ENCODE measurements at places on chromosomes 7 and 10.

GRCh38 chr7:208130-208673 lies 15.8 kb downstream of the FAM20C start:
- no peak for DNase-seq

DNA sequence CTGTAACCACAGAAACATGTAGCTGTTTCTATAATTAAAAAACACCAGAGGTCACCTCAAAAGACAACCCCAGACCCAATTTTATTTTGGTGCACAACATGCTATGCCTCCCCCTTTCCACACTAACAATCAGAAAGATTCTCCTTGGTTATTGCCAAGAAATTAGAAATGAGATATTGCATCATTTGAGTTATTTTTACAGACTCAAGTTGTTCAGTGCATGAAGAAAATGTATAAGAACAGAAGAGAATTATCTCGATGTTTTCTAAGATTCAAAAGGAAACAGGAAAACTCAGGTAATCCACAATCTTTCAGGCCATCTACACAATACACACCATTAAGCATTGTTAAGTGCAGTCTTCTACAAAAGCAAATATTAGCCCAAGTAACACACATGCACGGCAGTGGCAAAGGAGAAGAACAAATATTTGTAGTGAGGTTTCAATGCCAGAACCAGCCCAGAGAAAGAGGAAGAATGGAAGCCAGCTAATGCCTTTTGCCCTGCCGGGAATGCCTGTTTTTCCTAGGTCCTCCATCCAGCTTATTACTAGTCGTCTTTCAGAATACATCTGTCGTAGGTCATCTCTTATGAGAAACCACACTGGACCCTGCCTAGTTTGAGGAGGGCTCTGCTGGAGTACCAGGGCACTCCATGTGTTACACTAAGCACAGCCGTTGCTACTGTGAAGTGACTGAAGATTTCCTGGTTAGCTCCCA lies 67.6 kb upstream of the C1GALT1 start:
- DNase-seq, result no peak

GRCh38 chr7:111026806-111027205 lies 64.1 kb upstream of the LRRN3 start:
- DNase-seq, result no peak

DNA sequence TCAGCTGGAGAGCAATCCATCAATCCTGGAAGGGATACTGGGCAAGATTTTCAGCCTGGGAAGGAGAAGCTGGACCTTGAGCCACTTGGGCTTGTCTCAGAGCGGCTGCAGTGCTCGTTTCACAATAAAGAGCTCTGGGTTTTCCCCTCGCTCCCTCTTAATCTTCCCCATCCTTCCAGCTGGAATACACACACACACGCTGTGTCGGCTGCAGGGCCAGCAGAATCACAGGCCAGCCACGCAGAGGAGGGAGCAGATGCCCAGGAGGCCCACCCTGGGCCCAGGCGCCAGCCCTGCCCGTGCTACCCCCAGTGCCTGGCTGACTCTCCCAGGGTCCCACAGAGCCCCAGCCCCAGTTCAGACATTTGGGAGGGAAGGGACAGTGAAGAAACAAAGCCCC lies 255.1 kb downstream of the TNS3 start:
- no peak for DNase-seq

GRCh38 chr10:118537623-118538022 lies 57.8 kb downstream of the PRLHR start:
- no peak for DNase-seq
